ENCODE measurements at places on chromosomes 13 and 19.

GRCh38 chr13:25420161-25420560 lies 48.4 kb downstream of the ATP8A2 start:
- no peak for DNase-seq

DNA sequence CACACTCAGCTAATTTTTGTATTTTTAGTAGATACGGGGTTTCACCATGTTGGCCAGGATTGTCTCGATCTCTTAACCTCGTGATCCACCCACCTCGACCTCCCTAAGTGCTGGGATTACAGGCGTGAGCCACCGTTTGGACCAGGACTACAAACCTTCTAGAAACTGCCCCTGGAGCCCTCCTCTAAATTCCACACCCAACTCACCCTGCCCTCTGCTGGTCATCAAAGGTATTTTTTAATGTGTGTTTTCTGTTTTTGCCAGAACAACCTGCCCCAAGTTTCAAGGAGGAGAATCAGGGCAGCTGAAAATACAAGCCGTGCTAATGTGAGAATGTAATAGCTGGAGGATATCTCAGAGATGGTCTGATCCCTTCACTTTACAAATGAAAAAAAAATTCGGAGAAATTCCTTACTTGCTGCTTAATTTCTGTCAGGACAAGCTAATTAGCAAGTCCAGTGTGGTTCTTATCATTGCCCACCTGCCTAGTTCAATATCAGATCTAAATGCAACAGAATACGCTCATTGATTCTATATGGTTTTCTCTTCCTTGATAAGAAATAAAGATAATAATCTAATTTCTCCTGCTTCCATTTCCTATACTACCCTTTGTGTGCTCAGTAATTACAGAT lies 4.1 kb downstream of the ATP8A2 start:
- peak; percentile 79 for DNase-seq

DNA sequence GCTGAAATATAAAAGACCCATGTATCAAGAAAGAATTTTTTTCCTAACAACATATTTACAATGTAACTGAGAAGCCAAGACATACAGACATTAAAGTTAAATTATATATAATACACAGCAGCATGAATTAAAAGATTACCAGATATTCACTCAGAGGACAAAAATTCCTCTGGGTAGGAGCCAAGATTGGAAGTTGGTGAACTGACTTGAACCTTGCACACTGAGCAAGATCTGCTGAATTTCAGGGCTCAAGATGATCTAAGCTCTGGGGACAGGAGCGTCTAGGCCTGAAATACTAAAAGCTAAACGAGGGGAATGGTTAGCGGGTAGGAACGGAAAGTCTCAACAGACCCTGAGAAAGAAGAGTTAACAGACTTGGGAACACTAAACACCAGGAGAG lies 8.5 kb downstream of the FOXO1 start:
- DNase-seq: no peak

DNA sequence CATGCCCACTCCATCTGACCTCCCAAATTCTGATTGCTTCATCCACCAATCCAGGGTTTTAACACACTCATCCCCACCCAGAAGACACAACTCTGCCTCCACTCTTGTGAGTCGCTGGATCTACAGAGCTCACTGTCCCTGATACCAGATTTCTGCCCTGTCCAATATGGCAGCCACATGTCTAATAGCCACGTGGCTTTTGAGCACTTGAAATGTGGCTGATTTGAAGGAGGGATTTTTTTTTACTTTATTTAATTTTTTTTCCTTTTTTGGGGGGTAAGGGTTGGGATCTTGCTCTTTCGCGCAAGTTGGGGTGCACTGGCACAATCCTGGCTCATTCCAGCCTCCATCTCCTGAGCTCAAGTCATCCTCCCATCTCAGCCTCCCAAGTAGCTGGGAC lies 24.8 kb upstream of the OLFM2 start:
- no peak for DNase-seq

- peak; percentile 20 for DNase-seq
Observed at GRCh38 chr13:110616103-110617101, 1.1 kb downstream of the NAXD start.

DNA sequence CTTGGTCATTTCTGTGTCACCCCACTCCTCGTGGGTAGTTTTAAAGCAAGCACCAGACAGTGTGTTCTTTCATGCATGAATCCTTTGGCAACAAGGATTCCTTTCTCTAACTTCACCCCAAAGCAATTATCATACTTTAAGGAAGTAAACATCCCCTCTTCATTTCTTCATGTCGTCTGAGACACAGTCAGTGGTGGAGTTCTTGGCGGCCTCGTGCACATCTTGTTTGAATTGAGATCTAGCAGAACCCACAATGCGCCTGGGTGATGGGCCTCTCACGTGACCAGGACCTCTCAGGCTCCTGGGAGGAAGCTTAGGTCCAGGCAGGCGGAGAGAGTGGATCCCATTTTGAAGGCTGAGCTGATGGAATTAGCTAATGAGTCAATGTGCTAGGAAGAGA lies 2.6 kb downstream of the ACSBG2 start:
- no peak for DNase-seq

- DNase-seq: peak; percentile 80
Observed at GRCh38 chr19:13181747-13182388, 31.7 kb downstream of the IER2 start.

- no peak for DNase-seq
Observed at GRCh38 chr19:40331052-40331451, 17.1 kb downstream of the C19orf47 start.

DNA sequence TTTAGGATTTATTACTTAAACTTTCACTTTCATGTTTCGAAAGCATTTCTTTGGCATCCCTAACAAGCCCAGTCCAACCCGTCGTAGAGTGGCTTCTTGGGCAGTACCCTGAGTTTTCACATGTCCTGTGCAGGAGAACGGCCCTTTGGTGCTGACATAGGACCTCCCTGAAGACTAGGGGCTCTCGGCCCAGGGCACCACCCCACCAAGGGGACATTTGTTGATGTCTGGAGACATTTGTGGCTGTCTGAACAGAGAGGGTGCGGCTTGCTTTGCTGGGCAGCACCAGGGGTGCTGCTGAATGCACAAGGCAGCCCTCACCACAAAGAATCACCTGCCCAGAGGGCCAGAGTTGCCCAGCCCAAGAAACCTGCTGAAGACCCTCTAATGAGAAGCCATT lies 30.6 kb downstream of the CUL4A start:
- DNase-seq: no peak

DNA sequence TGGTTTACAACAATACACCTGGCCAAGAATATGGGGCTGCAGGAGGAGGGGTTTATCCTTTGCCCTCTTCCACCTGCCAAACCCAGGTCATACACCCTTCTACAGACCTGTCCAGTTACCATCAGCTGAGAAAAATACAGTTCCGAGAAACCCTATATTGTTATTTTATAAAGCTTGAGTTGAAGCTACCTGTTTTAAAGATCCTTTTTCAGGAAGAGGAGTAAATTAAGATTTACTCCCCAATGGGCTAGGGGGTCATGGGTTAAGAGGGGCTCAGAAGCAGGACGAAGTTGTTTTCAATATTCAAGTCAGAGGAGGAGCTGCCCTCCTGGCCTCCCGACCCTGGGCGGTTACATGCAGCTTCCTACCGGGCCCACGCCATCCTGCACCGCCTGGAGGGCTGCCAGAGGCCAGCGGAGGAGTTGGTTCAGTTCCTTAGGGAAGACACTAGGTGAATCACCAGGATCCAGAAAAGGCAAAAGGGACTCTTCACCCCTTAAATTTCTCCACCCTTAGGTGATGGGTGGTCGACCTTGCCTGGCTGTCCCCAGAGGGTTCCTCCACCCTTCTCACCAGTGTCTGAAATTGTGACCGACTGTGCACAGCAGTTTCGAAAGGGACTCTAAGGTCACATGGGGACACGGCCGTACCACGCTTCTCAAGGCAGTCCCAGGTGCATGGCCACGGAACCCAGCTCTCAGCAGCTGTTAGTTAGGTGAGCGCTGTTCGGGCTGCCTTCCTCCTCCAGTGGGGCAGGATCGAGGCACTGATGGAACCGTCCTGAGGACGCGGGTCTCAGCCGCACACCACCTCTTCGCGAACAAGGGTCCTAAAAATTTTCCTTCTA lies 1.2 kb downstream of the GJB2 start:
- no peak for DNase-seq

DNA sequence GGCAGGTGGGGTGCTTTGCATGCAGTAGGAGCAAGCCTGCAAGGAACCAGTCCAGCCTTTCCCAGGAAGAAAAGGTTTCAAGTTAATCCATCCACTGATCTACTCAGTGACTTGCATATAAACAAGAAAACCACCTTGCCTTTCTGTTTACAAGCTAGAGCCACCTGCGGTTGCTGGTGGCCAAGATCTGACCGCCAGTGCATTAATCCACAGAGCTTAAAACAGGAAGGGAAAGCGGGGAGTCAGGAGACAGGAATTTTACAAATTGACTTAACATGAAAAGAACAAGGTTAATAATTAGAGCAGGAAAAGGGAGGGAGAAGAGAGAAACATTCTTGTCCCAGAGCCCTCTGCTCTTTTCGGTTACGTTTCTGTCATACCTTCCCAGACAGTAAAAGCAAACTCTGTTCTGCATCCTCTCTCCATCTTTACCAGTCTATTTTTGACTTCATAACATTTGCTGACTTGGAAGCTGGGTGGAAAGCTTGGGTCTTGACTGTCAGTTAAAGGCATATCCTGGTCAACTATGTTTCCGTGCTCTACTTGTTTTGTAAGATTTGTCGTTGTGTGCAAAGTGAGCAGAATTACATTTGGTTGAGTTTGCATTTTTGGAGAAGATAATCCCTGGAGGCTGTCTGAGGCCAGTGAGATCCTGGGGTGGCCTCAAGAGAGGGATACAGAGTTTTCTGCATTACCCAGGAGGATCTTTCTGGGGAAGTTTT lies 760.6 kb downstream of the EFNB2 start:
- peak; percentile 45 for DNase-seq

Measured in SJCRH30 (cell line).